GM18507 (cell line): ENCODE measurements at places on chromosomes 1 and 21.

- no peak for DNase-seq
Observed at GRCh38 chr1:220901881-220902280, 22.6 kb downstream of the HLX start.

GRCh38 chr1:234518876-234519275, 39.9 kb upstream of the TARBP1 start:
- no peak for DNase-seq

GRCh38 chr1:213122514-213122929, 71.5 kb downstream of the RPS6KC1 start:
- DNase-seq, result no peak

- no peak for DNase-seq
Observed at GRCh38 chr1:30919025-30919881, 10.7 kb upstream of the SDC3 start.

DNA sequence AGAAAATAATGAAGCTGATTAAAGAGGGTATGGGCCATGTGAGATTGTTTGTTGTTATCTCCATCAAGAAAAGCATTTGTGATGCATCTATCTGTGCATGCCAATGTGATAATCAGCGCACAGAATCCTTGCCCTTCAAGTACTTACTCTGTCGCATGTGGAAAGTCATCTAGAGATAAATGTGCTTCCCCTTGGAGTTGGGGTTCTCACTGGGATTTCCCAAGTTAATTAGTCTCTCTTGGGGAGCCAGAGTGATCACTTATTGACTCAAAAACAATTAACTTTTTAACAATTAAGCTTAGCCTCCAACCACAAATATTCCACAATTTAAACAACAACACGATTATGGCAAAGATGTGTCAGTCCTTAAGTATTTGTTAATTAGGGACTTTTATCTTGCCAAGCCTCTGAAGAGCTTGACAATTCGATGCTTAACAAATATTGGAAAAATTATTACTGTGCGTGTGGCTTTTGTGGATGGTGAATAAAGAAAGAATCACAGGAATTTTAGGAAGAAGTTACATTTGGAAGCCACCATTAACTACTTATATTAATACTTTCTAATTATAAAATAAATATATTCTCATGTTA, 17.5 kb downstream of the RHOU start:
- DNase-seq, result no peak

DNA sequence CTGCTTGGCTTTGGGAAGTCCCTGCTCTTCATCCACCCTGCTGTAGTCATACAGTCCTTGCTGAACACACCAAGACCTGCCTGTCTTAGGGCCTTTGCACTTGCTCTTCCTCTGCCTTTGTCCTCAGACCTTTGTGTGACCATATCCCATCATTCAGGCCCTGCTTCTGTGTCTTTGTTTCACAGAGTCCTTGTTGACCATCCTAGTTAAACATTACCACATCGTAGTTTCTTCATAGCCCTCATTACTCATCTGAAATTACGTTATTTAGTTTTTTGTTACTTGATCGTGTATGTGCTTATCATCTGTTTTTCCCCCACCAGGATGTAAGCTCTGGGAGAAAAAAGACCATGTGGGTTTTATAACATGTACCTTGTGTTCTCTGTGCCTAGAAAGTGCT, 18.3 kb upstream of the SPRR5 start:
- no peak for DNase-seq

DNA sequence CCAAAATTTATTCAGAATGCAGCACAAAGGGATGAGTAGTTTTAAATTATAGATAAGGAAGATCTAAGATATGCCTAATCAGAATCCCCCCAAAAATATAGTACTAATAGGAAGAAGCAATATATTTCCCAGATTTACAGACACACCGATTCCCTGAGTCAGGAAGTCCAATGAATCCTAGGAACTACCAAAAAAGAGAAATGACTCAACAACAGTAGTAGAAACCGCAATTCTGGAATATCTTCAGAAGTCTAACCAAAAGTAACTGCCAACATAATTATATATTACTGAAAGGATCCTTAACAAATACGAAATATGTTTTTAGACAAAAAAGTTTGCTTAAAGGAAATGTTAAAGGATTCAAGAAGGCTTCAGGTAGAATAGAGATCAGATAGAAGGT, 10.3 kb downstream of the AHCTF1 start:
- no peak for DNase-seq

DNA sequence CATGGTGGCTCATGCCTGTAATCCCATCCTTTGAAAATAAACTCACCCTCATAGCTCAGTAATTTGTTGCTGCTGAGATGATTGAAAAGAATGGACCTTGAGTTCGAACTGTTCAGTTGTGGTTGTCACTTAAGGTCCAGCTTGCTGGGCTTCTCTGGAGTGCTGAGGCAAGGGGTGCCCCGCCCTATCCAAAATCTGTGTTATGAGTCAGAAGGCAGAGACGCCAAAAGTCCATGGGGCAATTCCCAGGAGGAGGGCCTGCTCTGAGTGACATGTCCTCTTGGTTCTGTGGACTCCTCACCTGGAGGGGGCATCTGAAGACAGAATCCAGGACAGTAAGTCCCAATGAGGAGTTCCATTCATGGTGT, 64.8 kb downstream of the MYOM3 start:
- no peak for DNase-seq

DNA sequence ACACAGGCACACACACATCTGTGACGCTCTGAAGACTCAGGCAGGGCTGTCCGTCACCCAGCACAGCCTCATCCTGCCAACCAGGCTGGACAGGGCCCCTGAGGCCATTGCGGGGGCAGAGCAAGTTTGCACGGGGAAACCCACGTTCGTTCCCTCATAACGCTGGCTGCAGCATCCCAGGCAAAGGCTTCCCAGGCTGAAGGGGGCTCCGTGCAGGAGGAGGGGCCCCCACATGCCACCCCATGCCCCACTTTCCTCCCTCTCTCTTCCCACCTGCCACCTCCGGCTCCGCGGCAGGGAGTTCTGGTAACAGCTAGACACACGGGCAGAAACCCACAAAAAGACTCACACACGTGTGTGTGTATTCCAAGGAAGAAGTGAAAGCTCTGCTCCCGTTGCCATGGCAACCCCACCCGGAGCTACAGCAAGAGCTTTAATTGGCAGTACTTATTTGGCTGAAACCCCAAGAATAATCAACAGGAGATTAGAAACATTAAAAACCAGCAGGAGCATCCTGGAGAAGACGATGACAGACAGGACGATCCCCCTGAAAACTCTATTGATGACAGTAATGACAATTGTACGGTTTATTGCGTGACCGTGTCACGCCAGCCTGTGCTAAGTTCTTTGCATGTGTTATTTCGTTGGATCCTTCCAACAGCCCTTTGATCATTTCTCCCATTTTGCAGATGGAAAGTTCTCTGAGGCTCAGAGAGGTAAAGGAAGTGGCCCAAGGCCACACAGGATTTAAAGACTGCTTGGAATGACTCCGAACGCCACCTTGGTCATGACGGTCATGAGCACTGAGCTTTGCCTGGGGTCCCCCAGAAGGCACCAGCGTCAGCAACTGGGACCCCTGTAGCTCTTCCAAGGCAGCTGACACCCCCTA, 247.1 kb downstream of the NPHP4 start:
- no peak for DNase-seq

DNA sequence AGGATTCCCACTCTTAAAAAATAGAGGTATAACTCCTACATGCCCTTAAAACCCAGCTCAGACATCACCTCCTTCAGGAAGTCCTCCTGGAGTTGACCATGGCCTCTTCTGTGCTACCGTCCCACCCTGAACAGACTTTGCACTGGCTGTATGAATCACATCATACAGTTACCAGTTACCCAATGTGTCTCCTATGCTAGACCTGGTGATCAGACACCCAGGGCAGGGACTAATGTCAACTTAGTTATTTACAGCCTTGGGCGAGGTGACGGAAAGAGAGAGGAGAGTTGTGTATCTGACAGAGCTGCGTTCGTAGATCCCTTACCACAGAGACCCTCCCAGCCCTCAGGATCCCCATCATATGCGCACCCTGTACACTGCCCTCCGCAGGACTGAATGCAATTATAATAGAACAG, 72.7 kb downstream of the SLC66A1 start:
- no peak for DNase-seq

DNA sequence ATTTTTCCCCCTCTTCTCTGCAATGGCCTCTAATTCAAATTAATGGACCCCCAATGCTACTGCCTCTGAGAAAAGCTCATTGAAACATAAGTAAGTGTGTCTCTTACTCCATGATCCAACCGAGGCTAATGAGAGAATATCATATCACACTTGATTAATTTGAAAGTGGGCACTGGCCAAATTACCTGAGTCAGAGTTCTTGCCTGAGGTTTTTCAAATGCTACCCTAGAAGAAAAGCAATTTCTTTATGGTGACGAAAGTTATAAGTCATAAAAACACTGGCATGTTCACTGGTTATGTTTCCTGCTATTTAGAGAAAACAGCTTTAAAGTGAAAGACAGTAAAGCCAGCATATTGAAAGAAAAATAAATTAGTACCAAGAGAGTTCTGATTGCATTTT, 368.8 kb upstream of the TMPRSS15 start:
- no peak for DNase-seq

DNA sequence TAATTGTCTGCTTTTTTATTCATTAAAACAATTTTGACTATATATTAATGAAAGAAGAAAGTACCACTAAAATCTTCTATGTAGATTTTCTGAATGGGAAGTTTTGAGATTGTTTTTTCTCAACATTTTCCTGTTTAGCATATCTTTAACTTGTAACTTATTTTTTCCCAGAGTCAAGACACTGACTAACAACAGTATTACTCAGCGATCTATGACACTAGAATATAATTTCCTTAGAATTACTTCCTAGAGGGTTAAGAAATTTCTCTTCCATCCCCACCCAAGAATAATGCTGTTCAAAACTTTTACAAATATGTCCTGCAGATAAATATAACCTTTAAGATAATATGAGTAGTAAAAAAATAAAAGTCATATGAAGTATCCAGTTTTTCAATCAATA, 218.2 kb upstream of the NR5A2 start:
- no peak for DNase-seq

DNA sequence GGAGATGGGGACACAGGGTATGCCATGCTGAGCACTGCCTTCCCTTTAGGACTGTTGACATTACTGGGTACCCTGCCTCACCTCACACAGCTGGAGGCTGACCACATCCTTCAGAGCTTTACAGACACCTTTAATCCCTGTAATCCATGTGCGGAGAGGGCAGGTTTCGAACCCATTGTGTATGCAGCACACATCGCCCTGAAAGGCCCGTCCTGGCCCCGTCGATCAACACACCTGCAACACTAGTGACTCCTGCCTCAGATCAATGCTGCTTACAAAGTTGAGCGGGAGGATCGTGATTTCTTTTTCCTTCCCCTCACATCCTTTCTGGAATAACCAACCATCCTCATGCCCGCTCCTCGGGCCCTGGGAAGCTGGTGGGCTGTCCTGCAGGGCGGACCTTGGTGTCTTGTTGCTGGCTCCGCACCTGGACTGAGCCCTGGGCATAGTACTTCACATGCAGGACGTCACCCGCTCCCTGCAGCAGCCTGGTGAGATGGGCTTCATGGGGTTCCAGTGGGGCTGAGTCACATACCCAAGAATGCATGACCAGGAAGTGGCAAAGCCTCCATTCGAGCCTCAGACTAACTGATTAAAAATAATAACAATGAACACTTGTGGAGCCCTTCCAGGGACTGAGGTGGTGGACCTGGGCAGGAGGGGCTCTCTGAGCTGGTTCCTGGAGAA, 403.6 kb downstream of the PTPRU start:
- no peak for DNase-seq

- DNase-seq, result no peak
Observed at GRCh38 chr1:26580116-26580515, 50.6 kb downstream of the RPS6KA1 start.

DNA sequence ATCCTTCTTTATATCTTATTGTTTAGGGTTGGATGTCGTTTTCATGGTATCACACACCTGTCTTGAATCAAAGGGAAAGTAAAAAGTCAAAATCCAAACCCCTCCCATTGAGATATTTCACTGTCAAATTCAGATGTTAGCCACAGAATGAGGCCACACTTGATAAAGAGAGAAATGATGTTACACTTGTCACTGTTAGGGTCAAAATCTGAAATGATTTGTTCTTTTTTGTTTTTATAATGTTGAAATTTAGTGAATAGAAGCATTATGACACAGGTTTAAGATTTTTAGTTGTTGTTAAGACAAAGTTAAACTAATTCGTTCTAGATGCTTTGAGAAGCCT, 13.1 kb downstream of the NFIA start:
- DNase-seq, result no peak

GRCh38 chr1:10767282-10767681, 29.2 kb downstream of the CASZ1 start:
- no peak for DNase-seq

DNA sequence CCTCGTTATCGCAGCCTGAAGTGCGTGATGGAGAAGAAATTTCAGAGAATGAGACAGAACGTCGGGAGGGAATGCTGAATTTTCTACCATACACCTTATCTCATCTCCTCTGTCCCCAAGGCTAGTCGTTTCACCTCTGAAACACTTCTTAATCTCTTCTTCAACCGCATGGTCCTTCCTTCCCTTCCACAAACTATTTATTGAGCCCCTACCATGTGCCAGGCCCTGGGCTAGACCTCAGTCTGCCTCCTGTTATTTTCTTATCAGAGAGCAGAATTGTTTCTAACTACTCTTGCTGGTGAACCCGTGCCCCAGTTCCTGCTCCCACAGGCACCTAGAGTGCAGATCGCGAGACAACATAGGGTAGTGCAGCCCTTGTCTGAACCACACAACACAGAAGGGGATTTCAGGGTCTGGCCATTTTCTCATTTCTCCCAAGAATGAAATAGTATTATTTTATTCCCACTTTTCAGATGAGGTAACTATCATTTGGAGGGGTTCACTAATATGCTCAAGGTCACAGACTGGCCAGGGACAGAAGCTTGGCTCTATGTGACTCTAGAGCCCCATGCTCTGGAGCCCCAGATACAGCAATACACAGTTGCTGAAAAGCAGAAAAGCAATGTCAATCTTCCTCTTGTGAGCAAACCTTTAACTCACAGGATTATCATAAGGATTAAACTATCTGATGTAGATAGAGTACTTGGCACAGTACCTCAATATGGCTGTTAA, 598 bp upstream of the ADIPOR1 start:
- no peak for DNase-seq

DNA sequence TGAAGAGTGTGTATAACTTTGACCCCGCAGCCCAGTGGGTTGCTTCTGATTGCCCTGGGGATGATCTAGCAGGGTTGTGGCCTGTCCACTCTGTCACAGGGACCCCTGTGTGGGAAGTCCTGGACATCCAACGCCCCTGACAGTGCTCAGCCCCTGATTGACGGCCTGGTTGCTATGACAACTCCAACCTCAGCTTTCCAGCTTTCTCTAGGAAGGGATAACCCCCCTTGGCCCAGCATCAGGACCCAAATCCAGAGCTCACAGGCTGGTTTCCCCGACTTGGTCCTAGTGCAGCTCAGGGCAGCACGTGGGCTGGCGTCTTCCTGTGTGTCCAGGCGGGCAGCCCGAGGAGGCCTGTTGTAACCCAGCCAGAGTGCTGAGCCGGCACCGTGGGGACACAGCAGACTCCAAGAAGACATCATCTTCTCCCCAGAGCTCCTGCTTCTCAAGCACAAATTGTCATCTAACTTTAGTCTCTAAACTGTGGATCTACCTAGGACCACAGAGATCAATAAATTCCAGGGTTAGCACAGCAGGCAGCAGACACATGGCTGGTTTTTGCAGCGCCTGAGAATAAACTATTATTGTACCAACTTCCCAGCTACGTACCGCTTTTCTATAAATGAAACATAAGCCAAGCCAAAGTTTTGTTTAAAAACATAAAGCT, 18.9 kb upstream of the PDXK start:
- DNase-seq, result no peak
